ENCODE measurements at places on chromosomes 7 and 10.

DNA sequence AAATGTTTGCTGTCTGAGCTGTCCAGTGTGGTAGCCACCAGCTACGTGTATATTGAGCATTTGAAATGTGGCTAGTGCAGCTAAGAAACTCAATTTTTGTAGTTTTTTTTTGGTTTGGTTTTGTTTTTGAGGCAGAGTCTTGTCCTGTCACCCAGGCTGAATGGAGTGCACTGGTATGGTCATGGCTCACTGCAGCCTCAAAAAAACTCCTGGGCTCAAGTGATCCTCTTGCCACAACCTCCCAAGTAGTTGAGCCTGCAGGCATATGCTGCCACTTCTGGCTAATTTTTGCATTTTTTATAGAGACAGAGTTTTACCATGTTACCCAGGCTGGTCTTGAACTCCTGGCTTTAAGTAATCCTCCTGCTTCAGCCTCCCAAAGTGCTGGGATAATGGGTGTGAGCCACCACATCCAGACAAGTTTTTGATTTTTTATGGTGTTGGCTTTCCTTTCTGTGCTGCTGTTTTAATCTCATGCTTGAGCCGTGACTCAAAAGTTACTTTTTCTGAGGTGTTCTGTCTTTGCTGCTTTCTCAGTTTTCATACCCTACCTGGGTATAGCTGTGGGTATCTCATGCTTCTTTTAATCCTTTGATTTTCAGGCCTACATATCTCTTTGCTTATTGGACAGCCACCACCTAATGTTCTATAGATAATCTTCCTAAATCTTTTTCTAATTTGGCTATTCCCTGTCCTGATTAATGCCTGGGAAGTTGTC is 16.0 kb downstream of the WAC start:
- DNase-seq, result no peak

DNA sequence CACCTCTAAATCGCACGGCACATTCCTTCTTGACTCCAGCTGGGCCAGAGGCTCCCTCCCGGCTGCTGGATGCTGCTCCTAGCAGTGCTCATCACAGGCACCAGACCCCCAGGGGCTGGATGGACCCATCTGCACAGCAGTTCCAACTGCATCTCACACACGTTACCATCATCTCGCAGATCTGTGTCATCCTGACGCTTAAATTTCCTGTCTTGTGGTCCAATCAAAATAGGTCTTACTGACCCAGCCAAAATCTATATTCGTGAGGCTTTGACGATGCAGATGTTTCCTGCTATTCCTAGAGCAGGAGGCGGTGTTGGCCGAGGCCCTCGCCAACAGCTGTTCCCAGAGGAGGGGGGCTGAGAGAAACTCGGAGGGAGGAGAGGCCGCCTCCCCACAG is 108.0 kb downstream of the MKI67 start:
- no peak for DNase-seq

DNA sequence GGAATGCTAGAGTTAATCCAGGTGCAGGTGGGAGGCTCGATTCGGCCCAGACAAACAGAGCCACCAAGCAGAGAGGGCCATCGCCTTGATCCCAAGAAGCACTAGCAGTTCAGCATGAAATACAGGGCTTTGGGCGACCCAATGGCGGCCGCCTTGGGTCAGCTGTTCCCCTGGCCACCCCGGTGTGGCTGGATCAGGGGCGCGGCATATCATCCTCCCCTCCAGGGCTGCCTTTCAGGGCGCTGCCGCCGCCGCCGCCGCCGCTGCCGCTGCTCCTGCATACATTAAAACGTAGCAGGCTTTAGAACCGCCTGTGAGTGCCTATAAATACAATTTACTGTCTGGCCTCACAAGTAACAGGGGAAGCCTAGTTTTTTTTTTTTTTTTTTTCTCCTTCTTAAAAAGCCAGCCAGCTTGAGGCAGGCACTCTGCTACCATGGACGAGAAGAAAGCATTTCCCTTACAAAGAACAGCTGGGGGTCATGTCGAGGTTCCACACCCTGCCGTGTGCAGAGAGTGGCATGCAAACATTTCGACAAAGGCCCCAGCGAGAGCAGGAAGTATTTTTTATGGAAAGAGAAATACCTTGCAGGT is 57.7 kb upstream of the EFCAB10 start:
- DNase-seq, result no peak

DNA sequence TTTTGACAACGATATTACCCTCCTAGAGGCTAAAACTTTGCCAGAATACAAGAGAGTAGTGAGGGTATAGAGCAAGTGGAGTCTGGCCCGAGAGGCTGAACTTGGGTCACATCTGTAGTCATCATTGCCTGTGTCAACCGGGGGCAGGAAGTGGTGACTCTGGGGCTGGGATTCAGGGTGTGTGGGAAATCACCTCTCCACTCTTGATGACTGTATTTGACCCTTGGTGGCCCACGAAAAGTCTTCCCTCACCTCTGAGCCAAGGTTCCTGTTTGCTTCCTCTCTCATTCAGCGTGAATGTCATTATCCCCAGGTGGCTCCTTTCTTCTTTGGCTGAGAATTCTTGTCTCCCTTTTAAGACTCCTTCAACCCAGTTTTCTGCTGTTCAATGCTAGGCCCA is 240.4 kb downstream of the ABCA13 start:
- DNase-seq, result no peak

- no peak for DNase-seq
Observed at GRCh38 chr7:54680377-54681005, 78.5 kb downstream of the SEC61G start.

GRCh38 chr10:95314192-95314918 is 23.6 kb upstream of the PDLIM1 start:
- DNase-seq, result no peak

GRCh38 chr7:23679898-23680413 is at the start of gene FAM221A:
Gene FAM221A (plus strand): TSS chr7:23680199. CDS start chr7:23680219, 20 bp downstream.
- DNase-seq, result peak; percentile 73

- DNase-seq, result no peak
Observed at GRCh38 chr10:17981766-17982380, 30.2 kb downstream of the SLC39A12 start.

DNA sequence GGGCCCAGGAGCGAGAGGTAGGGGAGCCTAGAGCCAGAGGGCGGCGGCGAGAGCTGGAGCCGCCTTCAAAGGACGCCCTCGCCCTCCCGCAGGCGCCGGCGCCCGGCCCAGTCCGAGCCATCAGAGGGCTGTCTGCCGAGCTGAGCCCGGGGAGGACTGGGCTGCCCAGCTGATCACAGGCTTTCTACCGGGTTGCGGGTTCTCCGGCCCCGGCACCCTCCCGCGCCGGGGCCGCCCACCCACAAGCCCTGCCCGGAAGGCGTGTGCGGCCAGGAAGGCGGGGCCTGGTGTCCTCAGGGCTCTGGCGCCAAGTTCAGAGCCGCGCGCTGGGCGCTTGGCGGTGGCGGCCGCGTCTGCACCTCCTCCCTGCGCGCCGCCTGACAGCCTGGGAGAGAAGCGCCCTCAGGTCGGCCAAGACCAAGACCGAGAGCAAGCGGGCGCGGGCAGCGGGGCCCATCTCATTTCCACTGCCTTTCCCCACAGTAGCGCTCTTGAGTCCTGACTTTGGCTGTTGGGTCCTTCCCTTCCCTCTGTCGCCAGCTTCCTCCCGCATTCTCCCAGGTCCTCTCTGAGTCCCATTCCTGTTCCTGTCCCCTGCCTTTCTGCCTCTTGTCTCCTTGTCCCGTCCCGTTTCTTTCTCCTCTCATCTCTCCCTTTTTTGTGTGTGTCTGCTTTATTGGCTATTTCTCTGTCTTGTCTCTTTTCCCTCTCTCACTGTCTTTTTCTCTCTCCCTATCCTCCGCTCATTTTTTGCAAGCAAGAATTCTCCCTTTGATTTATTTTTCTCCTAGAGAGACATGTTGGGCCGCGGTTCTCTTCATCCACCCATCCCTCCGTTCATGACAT is 60.6 kb upstream of the MSMB start:
- DNase-seq, result peak; percentile 38

DNA sequence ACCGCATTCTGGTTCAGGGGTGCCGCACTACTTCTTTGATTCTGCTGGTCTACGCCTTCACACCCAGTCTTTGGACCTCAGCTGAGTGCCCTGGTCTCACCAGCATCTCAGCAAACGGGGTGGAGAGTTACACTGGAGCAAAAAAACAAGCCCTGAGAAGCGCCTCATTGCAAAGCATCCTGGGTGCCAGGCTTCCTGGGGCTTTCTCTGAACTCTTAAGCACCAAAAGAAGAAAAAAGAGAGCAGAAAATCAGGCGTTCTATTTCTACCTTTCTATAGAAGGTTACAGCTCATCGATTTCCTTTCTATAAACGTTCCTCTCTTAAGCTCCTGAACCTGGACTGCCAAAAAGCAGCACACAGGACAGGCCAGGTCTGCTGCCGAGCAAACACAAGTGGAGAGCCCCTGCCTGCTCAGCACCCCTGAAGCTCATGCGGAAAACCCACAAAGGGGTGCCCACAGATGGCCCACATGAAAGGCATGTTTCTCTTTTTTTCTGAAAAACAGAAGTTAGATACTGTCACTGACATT is 217.9 kb downstream of the SFMBT2 start:
- DNase-seq, result peak; percentile 89

DNA sequence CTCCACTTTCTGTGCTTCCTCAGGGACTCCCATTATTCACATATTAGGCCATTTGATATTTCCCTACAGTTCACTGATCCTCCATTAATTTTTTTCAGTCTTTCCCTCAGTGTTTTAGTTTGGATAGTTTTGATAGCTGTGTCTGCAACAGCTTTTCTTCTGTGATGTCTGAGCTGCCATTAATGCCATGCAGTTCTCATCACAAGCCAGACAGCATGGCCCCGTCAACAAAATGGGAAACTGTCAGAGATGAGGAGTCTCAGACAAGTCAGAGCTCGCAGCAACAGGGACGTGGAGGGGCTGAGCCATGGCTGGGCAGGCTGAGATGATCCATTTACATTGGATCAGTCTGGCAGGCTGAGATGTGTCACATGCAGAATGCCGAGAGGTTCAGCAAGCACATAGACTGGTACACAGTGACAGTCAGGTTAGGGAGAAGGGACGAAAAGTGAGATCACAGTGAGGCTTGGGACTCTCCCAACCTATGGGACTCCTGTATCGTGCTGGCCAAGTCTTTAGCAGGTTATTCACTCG is 65.4 kb downstream of the NPS start:
- no peak for DNase-seq

GRCh38 chr10:58547963-58548362 is 35.3 kb downstream of the BICC1 start:
- no peak for DNase-seq

- no peak for DNase-seq
Observed at GRCh38 chr10:51857305-51857704, 157.9 kb upstream of the CSTF2T start.

DNA sequence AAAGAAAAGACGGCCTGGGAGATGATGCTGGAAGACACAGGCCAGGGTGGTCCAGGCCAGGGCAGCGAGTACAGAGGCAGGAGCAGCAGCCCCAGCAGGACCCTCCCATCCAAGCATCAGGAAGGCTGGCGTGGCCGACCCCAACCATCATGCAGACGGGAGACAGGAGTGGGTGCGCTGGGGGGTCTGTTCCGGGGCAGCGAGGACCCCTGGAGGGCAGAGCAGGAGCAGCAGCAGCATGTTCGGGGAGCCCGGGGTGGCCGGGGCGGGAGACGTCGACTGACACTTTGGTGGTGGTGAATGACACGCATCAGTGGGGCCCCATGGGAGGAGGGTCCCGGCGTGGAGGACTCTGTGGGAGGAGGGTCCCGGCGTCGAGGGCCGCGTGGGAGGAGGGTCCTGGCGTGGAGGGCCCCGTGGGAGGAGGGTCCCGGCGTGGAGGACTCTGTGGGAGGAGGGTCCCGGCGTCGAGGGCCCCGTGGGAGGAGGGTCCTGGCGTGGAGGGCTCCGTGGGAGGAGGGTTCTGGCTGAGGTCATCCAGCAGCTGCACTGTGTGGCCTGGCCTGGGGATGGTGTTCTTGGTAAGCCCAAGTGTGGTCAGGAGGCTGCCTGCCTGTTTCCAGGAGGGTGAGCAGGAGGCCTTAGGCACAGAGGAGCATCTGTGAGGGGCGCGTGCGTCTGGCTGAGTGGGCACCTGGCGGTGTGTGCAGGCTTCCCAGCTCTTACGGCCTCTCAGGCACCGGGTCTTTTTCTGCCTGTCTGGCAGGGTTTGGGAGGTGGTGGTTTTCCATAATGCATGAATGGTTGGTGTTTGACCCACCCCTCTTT is 38.9 kb downstream of the FAM20C start:
- DNase-seq, result no peak

DNA sequence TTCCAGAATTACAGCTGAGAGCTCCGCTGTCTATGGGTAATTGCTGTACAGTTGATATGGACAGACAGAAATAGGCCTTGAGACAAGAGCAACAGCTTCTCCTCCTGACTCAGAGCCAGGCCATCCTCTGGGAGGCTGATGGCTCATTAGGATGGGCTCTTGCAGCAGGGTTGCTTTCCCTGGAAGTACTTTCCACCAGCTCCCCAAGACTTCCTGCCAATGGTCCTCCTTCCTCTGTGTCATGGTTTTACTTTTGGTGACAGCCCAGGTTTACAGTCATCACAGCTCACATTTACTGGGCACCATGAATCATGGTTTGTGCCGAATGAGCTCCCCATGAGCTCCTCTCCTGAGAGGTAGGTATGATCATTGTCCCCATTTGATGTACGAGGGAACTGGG is 131.8 kb downstream of the HECW1 start:
- no peak for DNase-seq

- no peak for DNase-seq
Observed at GRCh38 chr7:107480932-107481331, 11.1 kb downstream of the GPR22 start.

DNA sequence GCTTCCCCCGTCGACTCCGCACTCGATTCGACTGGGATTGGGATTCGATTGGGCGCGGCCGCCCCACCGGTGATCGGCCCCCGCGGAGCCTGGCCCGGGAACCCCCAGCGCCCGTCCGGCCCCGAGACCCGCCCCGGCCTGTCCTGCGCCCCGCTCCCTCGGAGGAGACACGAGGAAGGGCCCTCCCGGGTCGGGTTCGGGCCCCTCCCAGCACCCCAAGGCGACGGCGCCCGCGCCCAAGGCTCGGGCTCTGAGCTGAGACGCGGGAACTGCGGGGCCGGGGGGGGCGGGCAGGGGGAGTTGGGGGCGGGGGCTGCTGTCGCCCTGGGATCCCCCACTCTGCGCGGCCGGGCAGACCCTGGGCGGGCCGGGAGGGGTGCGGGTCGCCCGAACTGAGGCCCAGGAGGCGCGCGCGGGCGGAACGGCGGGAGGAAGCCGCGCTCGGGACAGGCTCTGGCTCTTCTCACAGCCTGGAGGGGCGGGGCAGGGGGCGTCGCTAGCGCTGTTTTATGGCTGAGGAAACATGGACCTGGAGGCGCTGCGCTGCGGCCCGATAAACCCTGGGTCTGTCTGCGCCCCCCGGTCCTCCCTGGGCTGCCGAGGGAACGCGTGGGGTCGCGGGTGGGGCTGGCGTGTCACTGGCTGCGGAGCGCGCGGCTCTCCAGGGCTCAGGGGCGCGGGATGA is 1.7 kb upstream of the NKX6-2 start:
- no peak for DNase-seq

DNA sequence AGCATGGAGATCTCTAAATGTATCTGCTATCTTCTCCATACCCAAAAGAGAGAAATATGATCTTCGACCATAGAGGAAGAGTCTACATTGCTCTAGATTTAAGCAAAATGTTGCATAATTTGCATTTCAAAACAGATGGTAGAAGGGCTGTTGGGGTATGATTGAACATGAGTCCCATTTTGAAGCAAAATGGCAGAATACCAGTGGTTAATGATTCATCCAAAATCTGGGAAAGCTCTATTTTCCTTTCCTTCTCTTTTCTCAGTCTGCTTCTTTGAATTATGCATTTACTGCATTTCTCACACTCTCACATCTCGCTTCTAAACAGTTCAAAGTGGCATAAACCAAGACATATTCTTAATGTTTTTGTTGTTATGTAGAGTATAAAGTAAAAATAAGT is 178.5 kb downstream of the MACC1 start:
- no peak for DNase-seq

Data from CD4-positive, alpha-beta T cell treated with Interleukin-4 for 4 hours (primary cell).